ENCODE measurements at places on chromosomes 4 and X.
A peak's percentile ranks its signal among the peaks of the same experiment; 100 is the strongest.

DNA sequence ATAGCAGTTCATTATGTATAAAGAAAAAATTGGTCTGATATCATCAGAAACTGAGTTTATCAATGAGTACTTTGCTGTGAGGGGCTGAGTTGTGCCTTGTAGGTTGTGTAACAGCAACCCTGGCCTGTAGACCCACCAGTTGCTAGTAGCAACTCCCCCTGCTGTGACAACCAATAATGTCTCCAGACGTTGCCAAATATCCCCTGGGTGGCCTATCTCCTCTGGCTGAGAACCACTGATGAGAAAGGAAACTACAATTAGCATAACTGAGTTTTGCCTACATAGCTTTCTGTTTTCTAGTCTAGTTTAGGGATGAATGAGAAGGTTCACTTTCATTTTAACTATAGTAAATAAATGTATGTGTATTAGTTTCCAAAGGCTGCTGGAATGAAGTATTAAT, 234.1 kb downstream of the CPE start:
- no peak for DNase-seq

GRCh38 chrX:109936114-109936513, 66.8 kb upstream of the TMEM164 start:
- DNase-seq: no peak

GRCh38 chrX:47608130-47608810, 11.4 kb downstream of the SYN1 start:
- DNase-seq: no peak

DNA sequence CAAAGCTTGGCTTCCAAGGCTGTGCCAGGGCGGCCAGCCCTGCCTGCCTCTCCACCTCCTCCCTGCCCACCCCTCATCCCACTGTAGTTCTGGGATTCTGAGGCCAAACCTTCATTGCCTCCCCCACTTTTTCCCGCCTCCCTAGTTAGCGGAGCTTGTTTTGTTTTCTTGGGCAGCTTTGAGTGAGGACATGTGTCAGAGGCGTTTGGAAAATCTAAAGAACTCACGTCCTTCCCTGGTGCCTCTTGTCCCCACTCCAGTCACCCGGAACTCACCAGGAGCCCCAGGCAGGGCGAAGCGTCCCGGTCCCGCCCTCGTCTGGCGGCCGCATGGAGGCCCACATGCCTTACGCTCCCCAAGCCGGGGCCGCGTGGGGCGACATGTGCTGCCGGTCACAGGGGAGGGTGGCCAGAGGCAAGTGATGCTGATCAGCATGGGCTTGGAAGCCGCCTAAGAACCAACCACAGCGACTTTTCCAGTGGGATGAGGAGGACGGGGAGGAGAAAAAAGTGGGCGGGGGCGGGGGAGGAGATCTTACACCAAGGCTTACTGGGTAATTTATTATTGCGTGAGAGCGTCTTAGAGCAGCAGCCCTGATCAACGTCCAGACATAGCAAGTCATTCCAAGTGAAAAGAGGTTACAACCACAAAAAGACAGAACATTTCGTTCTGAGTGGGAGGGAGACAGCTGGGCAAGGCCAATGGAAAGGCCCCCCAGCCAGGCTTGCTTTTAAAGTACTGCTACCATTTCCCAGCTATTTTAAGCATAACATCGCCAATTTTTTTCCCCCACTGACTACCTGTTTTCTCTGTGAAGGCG, 48.5 kb downstream of the PRPS1 start:
- peak; percentile 85 for DNase-seq

- DNase-seq: peak; percentile 32
Observed at GRCh38 chrX:10496345-10496965, 123.9 kb downstream of the MID1 start.

GRCh38 chr4:8608714-8609391, 16.3 kb downstream of the CPZ start:
- DNase-seq: no peak

- DNase-seq: no peak
Observed at GRCh38 chr4:96742332-96743014, 902.6 kb downstream of the PDHA2 start.

DNA sequence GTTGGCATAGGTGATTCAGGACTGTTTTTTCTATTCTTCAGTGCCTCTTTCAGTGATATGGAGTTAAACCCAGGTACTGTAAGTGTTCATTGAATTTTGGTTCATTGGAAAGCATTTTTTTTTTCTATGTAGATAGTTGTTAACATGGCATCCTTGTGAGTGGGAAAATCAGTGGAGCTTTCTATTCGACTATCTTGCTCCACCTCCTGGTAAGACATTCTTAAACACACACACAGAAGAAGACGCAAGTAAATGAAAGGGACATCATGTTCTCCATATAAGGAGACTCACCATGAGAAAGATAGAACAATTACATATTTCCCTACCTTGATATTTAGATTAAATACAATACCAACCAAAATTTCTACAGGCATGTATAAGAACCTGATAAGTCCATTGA, 598.5 kb upstream of the SPANXN1 start:
- no peak for DNase-seq

DNA sequence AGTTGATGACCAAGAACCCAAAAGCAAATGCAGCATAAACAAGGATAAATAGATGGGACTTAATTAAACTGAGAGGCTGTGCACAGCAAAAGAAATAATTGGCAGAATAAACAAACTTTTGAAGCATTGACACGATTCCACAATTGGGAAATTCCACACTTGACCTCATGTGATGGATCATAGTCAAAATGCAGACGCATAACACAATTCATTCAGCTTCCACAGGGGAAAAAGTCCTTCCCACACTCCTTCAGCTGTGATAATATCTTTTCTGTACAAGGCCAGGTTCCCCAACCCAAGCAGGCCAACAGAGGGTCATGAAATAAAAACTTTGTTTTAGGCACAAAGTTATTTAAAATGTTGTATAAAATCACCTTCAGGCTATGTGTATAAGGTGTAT, 66.6 kb upstream of the SLIT2 start:
- DNase-seq: no peak

DNA sequence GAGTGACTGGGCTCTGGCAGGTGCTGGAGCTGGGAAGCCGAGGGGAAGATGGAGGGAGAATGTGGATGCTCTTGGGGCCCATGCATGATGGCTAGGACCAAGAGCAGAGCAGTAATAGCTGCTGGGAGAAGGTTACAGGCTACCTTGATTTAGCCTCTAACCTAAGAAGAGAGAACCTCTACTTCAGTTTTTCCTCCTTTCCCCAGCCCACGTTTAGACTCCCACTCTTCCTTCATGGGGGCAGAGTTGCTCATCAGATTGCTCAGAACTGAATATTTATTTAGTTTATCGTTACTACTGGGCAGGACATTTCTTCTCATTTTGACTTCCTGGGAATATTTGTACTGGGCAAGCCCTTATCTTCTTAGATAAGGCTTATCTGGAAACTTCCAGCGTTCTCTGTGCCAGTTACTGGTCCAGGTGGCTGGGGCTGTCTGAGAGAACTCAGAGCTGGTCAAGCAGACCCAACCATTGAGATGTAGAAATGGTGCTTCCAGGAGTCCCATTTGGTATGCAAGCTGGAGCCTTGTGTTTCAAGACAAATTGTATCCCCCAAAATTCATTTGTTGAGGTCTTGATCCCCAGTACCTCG, 442.9 kb upstream of the BOD1L1 start:
- DNase-seq: no peak

All from ELR (cell line).